Right cardiac atrium (tissue), 5 donors: ENCODE measurements at places on chromosomes 5 and 9. TPM values are rescaled to one million over a fixed set of nuclear protein-coding genes. Genes with fewer than 3 reads are reported as not detected.

Gene TAF11L5
- not detected for polyA plus RNA-seq

Gene ZNF618
- polyA plus RNA-seq: 1.4 TPM

Gene BRD3OS
- 4.7 TPM for polyA plus RNA-seq

Gene PCDHGA8
- polyA plus RNA-seq: 1.3 TPM

Gene EPB41L4B
- 11.2 TPM for polyA plus RNA-seq

Gene SPAAR
- 8.7 TPM for polyA plus RNA-seq

Gene PCDHB12
- 0.72 TPM for polyA plus RNA-seq

Gene PCDHGA4
- 1.7 TPM for polyA plus RNA-seq

Gene NFIL3
- 43.7 TPM for polyA plus RNA-seq

Gene LEAP2
- polyA plus RNA-seq: 1.6 TPM

Gene SPINK6
- polyA plus RNA-seq: not detected

Gene SH2D3C
- polyA plus RNA-seq: 17.4 TPM

Gene ERAP2
- polyA plus RNA-seq: 0.81 TPM

Gene JAKMIP2
- 0.32 TPM for polyA plus RNA-seq

Gene GGTA1
- polyA plus RNA-seq: 42.5 TPM

Gene TXNDC8
- not detected for polyA plus RNA-seq

Gene CA9
- polyA plus RNA-seq: 1.4 TPM

Gene SLIT3
- polyA plus RNA-seq: 32.9 TPM

Gene ENTREP1
- 14.7 TPM for polyA plus RNA-seq

Gene SPINK5
- 1.3 TPM for polyA plus RNA-seq

Gene FGF1
- polyA plus RNA-seq: 25.0 TPM

Gene AGXT2
- not detected for polyA plus RNA-seq

Gene SPINK9
- 0.61 TPM for polyA plus RNA-seq

Gene CDKN2B-AS1
- 0.09 TPM for polyA plus RNA-seq

Gene BTNL3
- polyA plus RNA-seq: 0.11 TPM

Gene POLE3
- 18.0 TPM for polyA plus RNA-seq

Gene GABRA6
- polyA plus RNA-seq: not detected

Gene PSMD5
- polyA plus RNA-seq: 8.7 TPM

Gene SEC61B
- polyA plus RNA-seq: 103 TPM

Gene SPATA31A3
- not detected for polyA plus RNA-seq
